ENCODE measurements at places on chromosomes 5 and 9.
A peak's percentile ranks its signal among the peaks of the same experiment; 100 is the strongest.

- DNase-seq: no peak
Measured at GRCh38 chr5:176873541-176874172, 25.5 kb downstream of the HK3 start.

DNA sequence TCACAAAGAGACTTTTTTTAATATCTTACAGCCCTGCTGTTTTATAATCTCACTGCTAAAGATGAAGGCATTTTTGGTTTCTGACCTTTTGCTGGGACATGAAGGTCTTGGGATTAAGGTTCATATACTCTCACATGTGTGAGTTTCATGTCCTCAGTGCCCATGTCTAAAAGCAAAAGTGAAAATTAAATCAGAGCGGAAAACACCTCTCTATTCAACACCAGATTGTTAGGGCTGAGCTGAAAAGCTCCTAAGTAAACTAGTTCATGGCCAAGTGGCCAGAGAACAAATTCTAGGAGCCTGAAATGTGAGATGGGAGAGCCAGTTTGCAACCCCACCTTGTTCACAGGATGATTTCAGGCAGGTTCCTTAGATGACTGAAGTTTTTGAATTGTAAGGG is 110.9 kb downstream of the GRIA1 start:
- DNase-seq: no peak

- DNase-seq: peak; percentile 16
Measured at GRCh38 chr9:121684381-121685145, 33.1 kb downstream of the DAB2IP start.

DNA sequence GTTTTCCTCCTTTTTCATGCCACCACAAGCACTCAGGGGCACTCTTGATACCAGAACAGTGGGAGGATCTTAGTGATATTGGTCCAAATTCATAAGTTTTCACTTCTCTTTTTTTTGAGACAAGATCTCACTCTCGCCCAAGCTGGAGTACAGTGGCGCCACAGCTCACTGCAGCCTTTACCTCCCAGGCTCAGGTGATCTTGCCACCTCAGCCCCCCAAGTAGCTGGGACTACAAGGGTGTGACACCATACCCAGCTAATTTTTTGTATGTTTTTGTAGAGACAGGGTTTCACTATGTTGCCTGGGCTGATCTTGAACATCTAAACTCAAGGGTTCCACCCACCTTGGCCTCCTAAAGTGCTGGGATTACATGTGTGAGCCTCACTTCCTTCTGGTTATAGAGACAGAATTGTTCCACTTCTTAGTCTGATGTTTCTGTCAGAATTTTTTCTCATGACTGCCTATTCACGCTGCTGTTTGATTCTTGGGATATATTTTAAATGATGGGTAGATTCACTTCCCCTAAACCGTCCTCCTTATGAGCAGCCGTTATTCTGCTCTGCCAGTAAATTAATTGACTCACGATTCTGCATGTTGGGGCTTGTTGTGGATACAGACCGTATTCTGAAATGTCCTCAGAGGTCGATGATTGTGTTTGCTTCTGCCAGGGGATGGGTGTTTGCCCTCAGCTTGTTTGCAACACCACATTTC is 30.8 kb downstream of the MTAP start:
- DNase-seq: no peak

DNA sequence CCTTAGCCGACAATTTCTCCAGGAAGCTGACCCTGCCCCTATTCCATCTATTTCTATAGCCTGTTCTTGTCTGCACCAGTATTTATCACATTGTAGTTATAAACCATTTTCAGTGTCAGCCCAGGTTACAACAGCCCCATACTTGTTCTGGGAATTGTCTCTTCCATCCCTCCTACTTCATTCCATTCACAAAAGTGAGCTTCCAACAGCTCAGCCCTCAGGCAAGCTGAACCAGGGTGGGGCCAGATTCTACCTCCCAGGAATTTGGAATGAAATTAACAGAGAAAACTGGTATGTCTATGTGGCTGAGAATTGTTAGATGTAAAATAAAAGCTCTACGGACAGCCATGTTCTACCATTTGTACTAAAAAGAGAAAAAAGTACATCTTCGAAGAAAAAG is 36.1 kb downstream of the STRBP start:
- DNase-seq: no peak

DNA sequence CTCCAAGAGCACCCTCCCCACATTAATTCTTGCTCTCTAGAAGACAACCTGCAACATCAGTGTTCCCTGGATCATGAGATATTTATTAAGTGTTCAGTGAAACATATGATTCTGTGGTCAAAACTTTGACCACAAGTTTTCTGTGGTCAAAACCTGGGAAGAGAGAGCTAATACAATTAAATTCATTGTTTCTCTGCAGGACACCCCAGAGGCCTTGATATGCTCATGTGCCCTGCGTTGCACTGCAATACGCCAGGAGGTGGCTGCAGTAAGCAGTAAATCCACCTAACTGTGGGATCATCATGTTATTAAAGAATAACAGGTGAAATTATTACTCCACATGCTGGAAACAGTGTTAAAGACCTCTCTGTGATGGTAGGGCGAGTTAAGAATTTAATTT is 109.3 kb upstream of the SPDL1 start:
- no peak for DNase-seq

DNA sequence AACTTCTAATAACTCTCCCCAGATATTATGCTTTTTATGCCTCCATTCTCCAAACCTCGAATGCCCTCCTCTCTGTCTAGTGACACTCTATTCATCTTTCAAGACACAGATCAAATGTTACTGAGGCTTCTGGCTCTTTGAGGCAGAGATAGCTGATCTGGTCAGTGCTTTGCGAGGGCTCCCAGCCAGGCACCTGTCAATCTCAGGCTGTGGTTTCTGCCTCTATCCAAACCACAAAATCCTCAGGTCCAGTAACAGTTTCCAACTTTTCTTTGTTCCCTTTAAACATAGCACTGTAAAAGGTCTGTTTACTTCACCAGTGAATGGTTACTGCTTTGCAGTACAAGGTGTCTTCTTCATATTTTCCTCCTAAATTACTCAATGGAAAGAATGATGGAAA is 11.5 kb upstream of the STK32A start:
- DNase-seq: no peak

- DNase-seq: no peak
Measured at GRCh38 chr5:51466214-51466613, 83.0 kb downstream of the ISL1 start.

- no peak for DNase-seq
Measured at GRCh38 chr5:9365512-9365911, 180.4 kb downstream of the SEMA5A start.

- no peak for DNase-seq
Measured at GRCh38 chr5:89043676-89044075, 160.7 kb upstream of the MEF2C start.

GRCh38 chr9:88812938-88813637 is 178.2 kb upstream of the S1PR3 start:
- DNase-seq: no peak

GRCh38 chr5:151191661-151192060 is 32.2 kb downstream of the CCDC69 start:
- no peak for DNase-seq

DNA sequence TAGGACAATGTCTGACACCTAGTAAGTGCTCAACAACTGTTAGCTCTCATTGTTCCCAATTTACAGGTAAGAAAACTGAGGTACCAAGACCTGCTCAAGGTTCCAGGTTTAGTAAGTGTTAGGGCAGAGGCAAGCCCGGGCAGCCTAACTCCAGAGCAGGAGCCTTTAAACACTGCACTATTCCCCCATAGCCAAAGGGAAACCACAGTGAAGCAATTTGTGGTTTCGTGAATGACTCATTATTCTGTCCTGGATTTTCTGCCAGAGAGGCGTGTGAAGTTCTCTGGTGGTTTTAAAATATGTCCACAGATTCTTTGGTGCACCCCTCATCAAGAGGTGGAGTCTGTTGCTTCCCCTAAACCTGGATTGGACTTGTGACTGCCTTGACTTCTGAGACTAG is 1.0 kb upstream of the MCC start:
- DNase-seq: no peak

DNA sequence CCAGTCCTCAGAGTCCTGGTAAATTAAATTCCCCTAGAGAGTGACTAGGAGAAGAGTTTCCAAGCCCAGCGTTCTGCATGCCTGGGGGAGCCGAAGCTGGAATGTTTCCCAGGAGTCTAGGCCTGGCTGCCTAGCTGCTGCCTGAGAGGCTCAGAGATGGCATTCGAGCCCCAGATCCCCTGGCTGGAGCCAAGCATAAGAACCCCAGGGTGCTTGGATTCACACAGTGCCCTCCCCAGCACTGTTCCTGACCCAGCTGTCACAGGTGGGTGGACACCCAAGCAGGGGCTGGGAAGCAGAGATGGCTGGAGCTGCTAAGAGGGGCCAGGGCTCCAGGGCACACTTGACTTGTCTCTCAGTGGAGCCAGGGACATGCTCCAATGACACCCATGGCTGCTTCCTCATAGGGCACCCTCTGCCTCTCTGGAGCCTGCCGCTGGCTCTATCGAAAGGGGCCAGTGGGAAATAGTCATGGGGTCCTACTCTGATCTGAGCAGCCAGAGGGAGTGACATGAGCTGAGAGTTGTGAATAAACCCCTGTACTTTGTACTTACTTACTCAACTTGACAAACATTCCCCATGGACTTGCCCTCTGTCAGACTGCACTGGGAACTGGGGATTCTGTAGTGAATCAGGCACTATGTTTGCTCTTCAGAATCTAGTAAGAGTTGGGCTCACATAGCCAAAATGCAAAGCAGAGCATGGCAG is 62.6 kb upstream of the XPA start:
- no peak for DNase-seq

- no peak for DNase-seq
Measured at GRCh38 chr5:135843571-135844337, 9.3 kb downstream of the SLC25A48 start.

DNA sequence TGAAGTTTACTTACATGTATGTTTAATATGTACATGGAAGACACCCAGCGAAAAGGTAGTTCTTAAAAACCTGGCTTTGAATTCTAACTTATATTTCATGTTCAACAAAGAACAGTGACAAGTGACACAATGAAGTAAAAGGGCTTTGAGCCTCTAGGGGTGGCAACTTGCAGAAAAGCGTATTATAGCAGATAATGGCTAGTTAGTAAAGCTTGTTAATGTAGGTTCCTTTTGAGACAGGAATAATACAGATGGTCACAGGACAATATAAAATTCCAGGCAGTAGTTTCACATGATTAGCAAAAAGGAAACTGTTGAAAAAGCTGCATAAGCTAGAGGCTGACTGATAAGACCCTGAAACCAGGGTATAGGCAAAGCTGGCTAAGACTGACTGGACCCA is 132.4 kb upstream of the FTMT start:
- no peak for DNase-seq

DNA sequence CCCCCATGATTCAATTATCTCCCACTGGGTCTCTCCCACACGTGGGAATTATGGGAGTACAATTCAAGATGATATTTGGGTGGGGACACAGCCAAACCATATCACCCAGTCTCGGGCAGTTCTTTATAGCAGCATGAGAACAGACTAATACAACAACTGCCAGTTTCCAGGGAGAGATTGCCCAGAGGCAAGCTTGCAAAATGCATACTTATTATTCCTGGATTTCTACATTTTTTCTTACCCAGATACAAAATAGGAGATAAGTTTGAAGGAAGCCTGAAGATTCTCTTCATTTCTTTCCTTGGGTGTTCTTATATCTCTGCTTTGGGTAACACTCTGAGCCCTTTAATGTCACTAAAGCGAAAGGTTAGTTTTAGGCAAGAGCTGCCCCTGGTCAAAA is 691.2 kb downstream of the TAF11L14 start:
- DNase-seq: no peak
